Activated CD8-positive, alpha-beta memory T cell treated with anti-CD3 and anti-CD28 coated beads for 48 hours (primary cell): ENCODE measurements at places on chromosomes 16 and 17.

- no peak for DNase-seq
These were observed 121.3 kb upstream of the GSE1 start for GRCh38 chr16:85491798-85492294.

GRCh38 chr17:68584581-68585303 is 16.4 kb downstream of the FAM20A start:
- no peak for DNase-seq

- DNase-seq, result no peak
These were observed 22.6 kb upstream of the GOSR1 start for GRCh38 chr17:30454635-30455034.

DNA sequence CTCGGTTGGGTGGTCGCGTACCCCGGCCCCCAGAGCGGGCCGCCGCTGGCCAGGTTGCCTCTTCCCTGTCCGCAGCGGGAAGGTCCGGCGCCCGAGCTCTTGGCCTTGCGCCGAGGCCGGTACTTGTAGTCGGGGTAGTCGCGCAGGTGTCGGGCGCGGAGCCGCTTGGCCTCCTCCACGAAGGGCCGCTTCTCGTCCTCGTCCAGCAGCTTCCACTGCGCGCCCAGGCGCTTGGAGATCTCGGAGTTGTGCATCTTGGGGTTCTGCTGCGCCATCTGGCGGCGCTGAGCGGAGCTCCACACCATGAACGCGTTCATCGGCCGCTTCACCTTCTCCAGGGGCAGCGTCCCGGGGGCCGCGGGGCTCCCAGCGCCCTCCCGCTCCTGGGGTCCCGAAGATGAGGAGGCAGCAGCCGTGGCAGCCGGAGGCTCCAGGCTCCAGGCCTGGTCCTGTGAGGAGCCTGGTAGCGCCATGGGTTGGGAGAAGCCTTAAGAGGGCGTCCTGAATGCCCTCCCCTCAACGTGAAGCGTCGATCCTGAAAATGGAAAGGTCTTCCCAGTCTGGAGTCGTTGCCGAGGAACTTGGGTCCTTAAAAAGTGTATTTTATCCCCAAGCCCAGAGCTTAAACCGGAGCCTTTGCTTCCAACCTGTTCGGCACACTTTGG is 558 bp downstream of the SOX15 start:
- DNase-seq, result no peak

- DNase-seq, result no peak
These were observed 2.3 kb downstream of the DLG4 start for GRCh38 chr17:7217113-7217987.

- no peak for DNase-seq
These were observed 13.7 kb downstream of the SLC5A10 start for GRCh38 chr17:18965530-18966236.

DNA sequence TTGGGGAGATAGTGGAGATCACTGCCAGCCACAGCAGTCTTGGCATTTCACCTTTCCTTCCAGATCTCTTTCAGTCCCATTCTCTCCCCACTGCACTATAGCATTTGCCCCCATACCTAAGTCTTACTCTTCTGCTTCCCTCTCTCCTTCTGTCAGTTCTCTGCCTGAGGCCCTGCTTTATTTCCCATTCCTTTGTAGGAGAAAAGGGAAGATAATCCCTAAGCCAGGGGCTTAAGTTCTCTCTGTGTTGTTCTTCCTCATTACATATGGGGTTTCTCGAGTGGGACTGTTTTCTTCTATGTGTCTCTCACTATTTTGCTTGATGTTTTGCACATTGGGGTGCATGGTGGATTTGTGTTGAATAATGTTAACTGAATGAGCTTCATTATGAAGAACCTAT is 6.4 kb downstream of the KDM6B start:
- no peak for DNase-seq

DNA sequence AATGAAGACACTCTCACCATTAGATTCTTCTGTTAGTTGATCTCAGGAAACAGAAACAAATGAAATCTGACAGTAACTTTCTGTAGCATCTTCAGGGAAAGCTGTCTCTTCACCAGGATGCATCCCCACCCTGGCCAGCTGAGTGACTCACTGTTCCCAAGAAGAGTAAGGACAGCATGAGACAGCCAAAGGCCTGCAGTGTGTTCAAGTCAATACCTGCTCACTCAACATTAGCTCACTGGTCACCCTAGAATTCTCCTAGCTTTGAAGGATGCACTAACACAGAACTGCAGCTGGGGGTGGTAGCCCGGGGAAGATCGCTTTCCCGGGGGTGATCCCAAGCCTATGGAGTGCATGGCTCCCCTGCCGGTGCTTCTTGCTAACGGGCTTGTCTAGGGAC is 28.2 kb upstream of the CLEC18B start:
- no peak for DNase-seq

DNA sequence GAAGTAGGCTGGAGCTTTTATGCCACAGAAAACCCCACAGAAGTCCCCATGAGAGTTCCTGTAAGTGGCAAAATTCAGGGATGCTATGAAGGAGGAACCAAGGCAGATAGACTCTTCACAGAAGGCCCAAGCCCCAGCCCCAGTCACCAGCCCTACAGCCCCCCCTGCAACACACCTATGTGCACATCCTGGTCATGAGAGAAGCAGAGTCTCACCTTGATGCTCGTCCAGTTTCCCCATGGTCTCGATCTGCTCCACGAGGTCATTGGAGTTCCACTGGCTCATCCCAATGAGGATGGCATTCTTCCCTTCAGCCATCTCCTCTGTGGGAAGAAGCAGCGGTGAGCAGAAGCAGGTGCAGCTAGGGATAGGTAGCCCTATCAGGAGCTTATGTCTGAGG is 31.2 kb downstream of the PITPNM3 start:
- DNase-seq, result no peak

- DNase-seq, result no peak
These were observed 27.6 kb upstream of the LGALS9 start for GRCh38 chr17:27603421-27603770.

- DNase-seq, result no peak
These were observed 211.7 kb downstream of the C16orf78 start for GRCh38 chr16:49585143-49585832.
